ENCODE measurements at places on chromosomes 16 and 17. TPM values are rescaled to one million over a fixed set of nuclear protein-coding genes. Genes with fewer than 3 reads are reported as not detected.
A peak's percentile ranks its signal among the peaks of the same experiment; 100 is the strongest.

The ADGRG3 gene
- 0.37 TPM for polyA plus RNA-seq

The MYO15A gene
- polyA plus RNA-seq: 0.10 TPM

The DOC2B gene
- 1.7 TPM for polyA plus RNA-seq

The MAP2K6 gene
- 127 TPM for polyA plus RNA-seq

GRCh38 chr16:85136213-85136701 lies 24.0 kb upstream of the CIBAR2 start:
- peak; percentile 72 for DNase-seq

DNA sequence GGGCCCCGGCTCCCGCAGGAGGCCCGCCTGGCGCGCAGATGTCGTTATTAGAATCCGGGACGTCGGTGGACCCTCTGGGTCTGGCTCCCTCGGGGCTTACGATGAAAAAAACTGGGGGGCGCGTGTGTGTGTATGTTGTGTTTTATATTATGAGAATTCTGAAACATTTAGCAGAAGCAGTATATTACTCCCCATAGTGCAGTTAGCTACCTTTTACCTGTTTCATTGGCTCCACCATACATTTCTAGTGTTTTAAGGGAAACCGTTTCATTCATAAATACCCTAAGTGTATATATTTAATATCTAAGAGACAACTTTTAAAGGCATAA lies 486 bp upstream of the DNAJA2 start:
- DNase-seq: no peak

DNA sequence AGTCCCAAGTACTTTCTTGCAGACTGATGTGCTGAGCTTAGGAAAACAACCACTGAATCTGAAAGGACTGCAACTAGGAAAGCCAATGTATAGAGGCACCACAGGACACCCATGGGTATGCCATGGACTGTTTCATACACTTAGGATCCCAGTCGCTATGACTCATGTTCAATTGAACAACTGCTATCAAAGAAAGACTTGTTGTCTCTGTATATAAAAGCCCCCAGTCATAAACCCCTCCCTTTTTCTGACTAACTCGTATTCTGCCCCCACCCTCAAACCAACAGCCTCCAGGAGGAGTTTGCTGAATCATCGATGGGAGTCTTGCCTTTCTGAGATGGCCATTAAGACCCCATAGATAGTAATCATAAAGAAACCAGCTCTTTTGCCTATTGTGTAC lies 205.4 kb downstream of the ANKFN1 start:
- DNase-seq: no peak

- DNase-seq: no peak
Observed at GRCh38 chr17:42456223-42457106, 2.2 kb upstream of the ATP6V0A1 start.

DNA sequence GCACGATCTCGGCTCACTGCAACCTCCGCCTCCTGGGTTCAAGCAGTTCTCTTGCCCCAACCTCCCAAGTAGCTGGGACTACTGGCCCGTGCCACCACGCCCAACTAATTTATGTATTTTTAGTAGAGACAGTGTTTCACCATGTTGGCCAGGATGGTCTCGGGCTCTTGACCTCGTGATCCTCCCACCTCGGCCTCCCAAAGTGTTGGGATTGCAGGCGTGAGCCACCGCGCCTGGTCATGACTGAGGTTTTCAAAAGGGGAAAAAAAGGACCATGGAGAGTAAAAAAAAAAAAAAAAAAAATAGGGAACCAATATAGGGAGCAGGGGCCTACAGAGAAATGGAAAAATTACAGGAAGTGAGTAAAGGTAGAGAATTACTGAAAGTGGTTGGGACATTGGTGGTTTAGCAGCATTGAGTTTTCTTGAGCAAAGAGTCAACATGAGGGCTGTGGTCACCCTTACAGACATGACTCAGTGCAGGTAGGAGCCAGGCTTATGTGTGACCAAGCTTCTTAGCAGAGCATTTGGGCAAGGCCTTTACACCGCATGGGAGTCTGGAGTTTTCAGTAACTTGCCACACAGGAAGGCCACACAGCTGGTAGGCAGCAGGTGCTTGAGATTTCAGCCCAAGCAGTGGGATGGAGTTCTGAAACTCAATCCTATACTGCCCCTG lies 447.3 kb downstream of the HS3ST3B1 start:
- no peak for DNase-seq

- no peak for DNase-seq
Observed at GRCh38 chr16:64880994-64881393, 240.9 kb downstream of the CDH11 start.

- no peak for DNase-seq
Observed at GRCh38 chr17:50056961-50057330, 1.0 kb downstream of the ITGA3 start.

- no peak for DNase-seq
Observed at GRCh38 chr16:9904526-9904925, 277.7 kb downstream of the GRIN2A start.

GRCh38 chr17:34797720-34798119 lies 163.5 kb downstream of the CCT6B start:
- no peak for DNase-seq

- no peak for DNase-seq
Observed at GRCh38 chr16:69323415-69323814, 7.0 kb downstream of the PDF start.

DNA sequence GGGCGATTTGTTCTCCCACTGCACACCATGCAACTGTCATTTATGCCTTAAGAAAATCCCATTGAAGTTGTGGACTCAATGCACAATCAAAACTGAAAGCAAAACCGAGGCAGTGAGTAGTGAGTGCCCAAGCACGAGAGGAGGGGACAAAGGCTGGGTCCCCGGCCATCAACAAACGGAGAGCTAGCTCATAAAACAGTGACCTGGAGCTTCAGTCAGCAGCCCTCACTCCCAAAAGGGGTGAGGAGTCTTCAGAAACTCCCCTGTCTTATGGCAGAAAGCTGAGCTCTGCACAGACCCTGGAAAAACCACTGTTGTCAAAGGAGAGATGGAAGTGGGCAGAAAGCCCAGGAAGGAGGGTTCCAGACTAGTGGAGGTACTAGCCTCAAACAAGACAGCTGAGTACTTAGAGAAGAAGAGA lies 96.9 kb downstream of the ADCY9 start:
- no peak for DNase-seq

DNA sequence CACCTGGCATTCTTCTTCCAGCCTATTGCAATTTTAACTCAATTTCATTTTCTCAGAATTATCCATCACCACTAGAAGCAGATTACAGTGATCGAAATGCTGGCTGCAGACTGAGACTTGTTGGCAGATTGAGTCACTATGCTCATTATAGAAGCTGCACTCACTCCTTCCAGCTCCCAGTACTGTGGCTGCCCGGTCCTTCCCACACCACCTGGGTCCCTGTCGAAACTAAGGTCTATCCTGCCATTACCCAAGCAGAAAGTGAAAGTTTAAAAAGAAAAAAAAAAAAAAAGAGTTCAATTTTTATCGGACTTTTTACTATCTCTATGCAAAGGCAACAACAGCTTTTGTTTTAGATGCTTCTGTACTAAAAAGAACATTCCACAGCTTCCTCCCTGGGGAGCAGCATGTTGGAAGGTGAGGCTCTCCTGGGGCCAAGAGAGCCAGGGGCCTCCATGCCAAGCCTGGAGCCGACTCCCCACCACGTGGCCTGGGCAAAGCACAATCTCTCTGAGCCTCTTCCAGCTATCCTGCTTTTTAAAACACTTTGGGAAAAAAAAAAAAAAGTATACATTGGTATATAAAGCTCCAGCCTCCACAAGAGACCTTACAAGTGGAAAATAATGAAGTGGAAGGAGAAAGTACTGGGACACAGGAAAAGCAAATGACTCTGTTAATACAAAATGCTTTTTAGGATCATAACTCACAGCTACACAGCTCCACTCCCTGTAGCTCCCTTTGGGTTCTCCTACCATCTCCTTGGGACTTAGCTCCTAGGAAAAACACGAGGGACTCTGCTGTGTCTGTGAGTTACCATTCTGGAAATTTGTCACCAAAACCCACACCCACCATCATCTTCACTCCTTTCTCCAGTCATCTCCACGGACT lies 77.8 kb downstream of the USP31 start:
- peak; percentile 30 for DNase-seq

- DNase-seq: no peak
Observed at GRCh38 chr17:61389670-61390478, 9.8 kb upstream of the TBX2 start.

GRCh38 chr17:61904094-61904710 lies 23.6 kb downstream of the INTS2 start:
- no peak for DNase-seq

DNA sequence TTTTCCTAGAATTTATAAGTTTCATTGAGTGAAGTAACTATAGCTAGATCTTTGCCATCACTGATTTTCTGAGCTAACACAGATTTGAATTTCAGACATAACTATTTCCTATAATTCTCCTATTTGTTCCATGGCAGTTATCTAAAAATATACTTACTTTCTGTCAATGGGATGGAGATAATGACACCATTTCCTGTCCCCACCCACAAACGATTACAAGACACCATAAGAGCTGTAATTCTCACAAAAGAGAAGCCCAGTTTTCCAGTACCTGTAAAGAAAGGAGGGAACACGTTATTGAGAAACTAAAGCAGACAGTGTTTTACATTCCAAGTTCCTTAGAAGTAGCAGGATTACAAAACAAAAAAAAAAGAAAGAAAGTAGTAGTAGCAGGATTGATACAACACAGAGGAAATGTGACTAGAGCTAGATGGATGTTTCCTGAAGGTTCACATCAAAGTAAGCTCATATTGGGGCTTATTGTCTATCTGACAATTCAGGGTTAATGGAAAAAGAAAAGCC lies 110.9 kb upstream of the TOB1 start:
- no peak for DNase-seq

GRCh38 chr16:1335211-1335971 lies 1.9 kb downstream of the BAIAP3 start:
- DNase-seq: no peak

- DNase-seq: no peak
Observed at GRCh38 chr17:40113907-40114245, 7.9 kb upstream of the MSL1 start.

GRCh38 chr16:48276102-48276501 lies 28.8 kb upstream of the ABCC11 start:
- DNase-seq: no peak
